Right lung (tissue), 10 donors: ENCODE measurements at places on chromosomes 6 and 20.

- no peak for DNase-seq
Observed at GRCh38 chr6:88922775-88923548, 40.5 kb downstream of the RNGTT start.

- DNase-seq: no peak
Observed at GRCh38 chr6:151773382-151773781, 34.1 kb upstream of the ESR1 start.

DNA sequence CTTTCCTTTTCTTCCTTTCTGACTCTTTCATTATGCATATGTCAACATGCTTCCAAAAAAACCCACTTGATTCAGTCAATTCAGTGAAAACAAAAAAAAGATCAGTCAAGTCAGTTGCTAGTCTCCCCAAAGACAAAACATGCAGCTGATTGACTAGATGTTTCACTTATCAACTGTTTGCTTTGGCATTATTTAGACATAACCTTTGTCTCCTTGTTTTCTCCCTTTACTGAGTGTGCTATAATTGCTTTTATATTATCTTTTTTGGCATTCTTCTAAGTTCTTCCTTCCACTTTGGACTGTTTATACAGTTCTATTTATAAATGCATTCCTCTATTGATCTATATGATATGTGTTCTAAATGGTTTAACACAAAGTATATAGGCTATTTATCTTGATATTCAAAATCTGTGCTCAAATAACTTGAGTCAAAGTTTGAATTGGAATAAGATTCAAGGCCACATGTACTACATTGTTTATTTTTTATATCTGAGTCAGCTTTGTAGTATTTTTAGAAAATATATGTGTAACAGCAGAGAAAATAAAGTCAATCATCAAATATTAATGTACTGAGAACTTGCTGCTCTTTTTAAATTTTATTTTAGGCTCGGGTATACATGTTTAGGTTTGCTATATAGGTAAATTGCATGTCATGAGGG is 260.5 kb downstream of the CENPW start:
- no peak for DNase-seq

DNA sequence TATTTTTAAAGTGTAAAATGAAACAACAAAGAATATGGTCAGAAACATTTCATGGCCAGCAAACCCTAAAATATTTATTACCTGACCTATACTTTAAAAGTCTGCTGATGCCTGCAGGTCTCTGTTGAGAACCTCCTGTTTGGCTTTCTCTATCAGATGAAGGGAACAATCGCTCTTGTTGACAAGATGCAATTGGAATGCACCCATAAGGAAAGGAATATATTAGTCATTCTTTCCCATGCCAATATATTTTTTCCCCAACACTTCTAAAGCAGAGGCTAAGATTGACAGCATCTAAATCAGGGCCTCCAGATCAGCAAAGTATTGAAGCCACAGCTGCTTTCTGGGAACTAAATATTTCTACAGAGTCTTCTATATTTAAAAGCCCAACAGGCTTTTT is 897.8 kb downstream of the EPHA7 start:
- DNase-seq: no peak

DNA sequence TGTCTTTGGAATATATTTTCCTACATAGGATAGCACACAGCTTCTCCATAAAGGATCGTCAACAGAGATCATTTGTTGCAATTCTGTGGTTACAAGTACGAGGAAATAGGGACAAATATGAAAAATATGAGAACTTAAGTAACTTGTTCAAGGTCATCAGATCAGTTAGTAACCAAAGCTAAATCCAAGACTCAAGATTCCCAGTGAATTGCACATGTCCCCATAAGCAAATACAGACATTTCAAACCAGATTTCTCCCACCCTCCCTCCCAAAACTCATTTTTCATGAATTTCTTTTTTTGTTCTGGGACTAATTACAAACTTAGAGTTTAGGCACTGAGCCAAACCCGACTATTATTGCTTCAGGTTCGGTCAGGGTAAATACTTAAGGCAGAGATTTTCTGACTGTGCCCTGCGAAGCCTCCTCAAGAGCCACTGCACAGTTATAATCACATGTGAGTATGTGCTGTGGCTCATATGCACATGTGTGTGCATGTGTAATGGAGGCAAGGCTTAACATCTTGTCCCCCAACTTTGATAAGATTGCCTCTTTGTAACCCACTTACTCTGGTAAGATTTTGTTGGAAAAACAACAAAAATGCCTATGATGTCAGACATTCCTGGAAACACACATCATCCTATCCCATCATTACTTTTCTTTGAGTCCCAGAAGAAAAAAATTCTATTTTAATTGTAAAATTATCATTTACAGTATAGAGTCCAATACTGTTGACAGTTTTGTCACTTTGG is 216.2 kb downstream of the CD83 start:
- no peak for DNase-seq

DNA sequence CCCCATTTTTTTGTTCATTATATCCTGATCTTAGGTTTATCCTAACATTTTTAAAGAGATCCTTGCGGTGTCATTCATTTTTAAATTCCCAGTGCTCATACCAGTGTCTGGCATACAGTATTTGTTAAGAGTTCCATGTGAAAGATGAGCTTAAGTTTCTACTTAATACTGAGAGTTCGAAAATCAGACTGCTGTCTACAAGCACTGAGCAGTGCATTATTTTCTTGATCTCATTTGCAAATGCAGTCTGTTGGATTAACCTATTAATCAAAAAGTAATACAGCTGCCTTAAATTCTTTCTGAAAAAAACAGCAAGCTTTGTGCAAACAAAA is 663 bp downstream of the COQ3 start:
- DNase-seq: no peak

GRCh38 chr6:134637282-134637681 is 312.6 kb downstream of the ALDH8A1 start:
- no peak for DNase-seq

DNA sequence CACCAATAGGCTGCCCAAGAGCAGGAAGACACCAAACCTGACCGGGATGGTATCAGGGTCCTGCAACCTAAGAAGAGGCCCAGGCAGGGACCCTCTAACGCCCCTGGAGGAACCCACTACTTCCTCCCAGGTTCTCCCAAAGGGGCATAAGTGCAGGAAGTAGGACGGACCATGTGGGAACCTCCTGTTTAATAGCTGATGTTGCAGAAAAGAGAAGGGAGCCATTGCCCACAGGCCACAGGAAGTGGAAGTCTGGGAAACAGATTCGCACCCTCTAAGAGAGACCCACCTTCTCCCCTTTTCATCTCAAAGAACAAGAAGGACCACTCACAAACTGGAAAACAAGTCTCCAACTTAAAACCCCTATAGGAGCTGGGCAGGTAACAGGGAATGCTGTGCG is 18.1 kb downstream of the PREX1 start:
- DNase-seq: no peak

- no peak for DNase-seq
Observed at GRCh38 chr6:116126032-116126431, at the start of gene COL10A1. Gene COL10A1, minus strand, starts transcription at chr6:116126132. Its CDS starts 640 bp downstream, at chr6:116125492.

DNA sequence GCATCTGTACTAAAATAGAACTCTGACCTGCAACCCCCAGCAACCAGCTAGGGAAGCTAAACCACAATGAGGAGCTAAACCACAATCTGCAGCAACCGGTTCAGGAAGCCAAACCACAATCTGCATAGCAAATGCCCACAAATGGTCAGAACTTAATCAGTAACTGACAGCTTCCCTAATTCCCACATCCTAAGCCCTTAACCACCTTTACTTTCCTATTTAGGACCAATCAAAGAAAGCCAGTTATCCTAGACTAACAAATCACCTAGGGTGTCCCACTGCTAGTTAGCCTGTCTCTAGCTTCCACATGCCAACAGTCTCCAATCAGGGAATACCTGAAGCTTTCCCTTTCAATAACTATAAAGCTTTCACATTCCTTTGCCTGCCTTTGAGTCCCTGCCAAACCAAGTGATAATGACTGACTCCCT is 424.6 kb upstream of the PTCHD4 start:
- DNase-seq: no peak

GRCh38 chr6:170114187-170114945 is 176.5 kb downstream of the DLL1 start:
- no peak for DNase-seq

GRCh38 chr20:39885975-39886649 is 802.9 kb downstream of the MAFB start:
- no peak for DNase-seq

- no peak for DNase-seq
Observed at GRCh38 chr6:34562350-34562749, 6.2 kb upstream of the SPDEF start.

- DNase-seq: no peak
Observed at GRCh38 chr6:83514466-83514865, 2.1 kb downstream of the PRSS35 start.

DNA sequence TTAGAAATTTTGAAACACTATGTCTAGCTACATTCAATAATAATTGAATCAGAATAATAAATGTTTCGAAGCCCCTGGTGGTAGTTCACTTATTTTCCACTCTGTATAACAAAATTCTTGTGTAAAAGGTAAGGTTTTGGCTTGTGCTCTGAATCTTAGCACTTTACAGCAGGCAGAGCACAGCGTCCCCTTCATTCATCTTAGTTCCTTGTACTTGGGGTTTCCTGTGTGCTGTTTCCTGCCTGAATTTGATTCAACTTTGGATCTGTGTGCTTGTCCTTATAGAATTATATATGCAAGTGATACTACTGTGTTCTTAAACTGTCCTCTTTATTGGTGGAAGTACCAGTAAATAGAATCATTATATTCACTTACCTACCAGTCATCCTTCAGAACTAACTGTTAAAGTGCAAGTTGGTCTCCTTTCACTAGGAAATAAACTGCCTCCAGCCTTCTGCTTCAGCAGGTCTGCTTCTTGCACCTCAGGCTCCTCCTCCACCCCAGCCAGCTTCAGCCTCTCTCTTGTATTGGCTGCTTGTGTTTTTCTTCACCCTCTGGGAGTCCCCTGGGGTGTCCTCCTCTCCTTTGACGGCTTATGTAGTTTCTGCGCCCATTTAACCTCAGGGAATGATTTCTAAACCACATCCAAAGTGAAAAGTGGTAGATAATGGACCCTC is 28.8 kb upstream of the TULP4 start:
- no peak for DNase-seq

GRCh38 chr20:62575976-62576722 is 66.2 kb upstream of the SLCO4A1 start:
- no peak for DNase-seq

GRCh38 chr6:56794421-56794820 is 151.7 kb upstream of the DST start:
- no peak for DNase-seq

DNA sequence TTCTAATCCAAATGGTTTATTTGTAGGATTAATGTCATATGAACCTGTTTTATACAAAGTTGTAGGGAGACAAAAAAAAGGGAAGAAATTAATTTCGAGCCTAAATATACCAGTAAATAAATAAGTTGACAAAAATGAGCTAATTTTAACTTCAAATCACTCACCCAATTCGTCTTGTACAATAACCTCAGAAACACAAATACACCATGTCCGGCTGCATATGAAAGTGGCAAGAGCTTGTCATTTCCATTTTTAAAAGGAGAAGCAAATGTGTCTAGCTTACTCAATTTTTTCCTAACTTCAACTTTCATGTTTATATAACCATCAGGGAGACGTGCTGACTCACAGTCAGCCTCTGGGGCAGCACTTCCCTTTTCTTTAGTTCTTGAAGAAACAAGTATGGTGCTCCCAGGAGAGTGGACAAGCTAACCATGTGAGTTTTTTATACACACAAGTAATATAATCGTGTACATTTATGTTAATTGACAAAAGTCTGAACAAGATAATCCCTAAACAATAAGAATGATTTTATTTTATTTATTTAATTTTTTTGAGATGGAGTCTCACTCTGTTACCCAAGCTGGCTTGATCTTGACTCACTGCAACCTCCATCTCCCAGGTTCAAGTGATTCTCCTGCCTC is 55.5 kb upstream of the SGK1 start:
- DNase-seq: no peak

DNA sequence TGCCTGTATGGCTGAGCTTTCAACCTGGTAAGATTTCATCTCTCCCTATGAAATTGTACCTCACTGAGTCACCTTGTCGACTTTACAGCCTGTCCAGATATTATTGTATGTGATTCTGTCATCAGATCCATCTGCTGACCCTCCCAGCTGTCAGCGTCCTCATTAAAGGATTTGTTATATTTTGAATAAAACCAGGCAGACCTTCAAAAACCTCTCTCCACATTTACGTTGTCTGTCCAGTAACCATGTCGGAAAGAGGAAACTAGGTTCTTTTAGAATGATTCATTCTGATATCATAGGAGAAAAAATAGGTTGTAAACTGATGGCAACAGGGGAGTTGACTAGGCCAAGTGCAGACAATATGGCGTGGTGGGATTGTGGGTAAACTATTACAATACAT is 38.5 kb downstream of the TSPYL4 start:
- no peak for DNase-seq

- no peak for DNase-seq
Observed at GRCh38 chr20:39661833-39662232, 699.7 kb downstream of the DHX35 start.

GRCh38 chr6:149078211-149078782 is 239.2 kb upstream of the TAB2 start:
- DNase-seq: peak; percentile 43

DNA sequence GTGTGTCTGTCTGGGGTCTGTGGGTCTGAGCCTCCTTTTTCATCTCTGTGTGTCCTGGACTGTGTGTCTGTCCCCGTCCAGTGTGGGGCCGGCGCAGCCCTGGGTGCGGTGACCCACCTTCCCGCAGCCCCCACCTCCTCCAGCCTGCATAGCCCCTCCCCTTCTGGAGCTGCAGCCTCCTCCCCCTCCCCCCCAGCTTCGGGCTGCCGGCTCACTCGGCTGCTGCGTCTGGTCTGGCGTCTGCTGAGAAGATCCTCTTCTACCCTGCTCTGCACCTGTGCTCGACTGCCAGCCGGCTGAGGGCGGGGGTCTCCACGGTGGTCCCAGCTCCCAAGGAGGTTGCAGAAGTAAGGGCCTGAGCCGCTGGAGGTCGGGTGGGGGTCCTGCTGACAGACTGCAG is 7.6 kb upstream of the LKAAEAR1 start:
- no peak for DNase-seq

DNA sequence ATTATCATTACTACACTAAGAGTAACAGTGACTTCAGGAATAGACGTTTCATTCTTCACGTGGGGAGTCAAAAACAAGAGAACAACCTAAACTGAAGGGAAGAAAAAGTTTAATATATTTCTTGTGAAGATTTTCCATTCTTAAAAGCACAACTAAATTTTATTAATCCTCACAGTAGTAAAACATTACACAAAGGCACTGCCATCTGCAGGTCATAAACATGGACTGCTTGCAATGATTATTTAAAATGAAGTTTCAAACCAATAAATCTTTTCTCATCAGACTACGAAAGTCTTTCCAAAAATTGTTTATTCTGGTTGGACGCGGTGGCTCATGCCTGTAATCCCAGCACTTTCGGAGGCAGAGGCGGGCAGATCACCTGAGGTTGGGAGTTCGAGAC is 2.6 kb downstream of the NCOA5 start:
- no peak for DNase-seq

- no peak for DNase-seq
Observed at GRCh38 chr6:37285861-37286311, 27.9 kb upstream of the TMEM217 start.

DNA sequence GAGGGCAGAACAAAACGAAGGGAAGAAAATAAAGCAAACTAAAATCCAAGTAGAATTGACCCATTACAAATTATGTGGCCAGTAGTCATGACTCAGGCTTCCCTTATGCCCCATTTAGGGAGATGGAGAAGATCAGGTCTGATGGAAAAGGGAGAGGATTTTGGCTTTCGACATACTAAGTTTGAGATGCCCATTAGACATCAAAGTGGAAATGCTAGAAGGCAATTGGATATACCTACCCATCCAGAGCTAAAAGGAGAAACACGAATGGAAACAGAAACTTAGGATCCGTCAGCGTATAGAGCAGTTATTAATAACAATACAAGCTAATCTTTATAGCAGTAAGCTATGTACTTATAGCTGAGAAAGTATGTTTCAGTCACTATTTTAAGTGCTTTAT is 4.8 kb downstream of the TRPC4AP start:
- DNase-seq: no peak
